Right renal pelvis (tissue), 4 donors: ENCODE measurements at places on chromosomes 11 and 22. TPM values are rescaled to one million over a fixed set of nuclear protein-coding genes. Genes with fewer than 3 reads are reported as not detected.

DNA sequence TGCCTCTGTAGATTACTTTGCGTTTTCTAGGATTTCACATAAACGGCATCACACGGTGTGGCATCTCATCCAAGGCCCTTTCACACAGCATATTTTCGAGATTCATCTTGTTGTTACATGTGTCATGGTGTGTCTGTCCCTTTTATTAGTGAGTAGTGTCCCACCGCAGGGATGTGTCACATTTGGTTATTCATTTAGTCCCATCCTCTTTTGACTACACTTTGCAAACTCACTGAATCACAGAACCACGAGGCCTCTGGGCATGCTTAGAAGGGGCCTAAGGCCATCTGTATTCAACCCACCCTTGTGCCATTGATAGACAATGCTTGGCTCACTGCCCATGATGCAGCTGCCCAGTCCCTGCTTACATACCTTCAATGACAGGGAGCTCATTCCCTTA, 4.2 kb upstream of the RAC2 start:
- DNase-seq: no peak

CLCF1 gene
- polyA plus RNA-seq: 6.3 TPM

- DNase-seq: no peak
These were observed 95.5 kb downstream of the CEP164 start for GRCh38 chr11:117423046-117423575.

DNA sequence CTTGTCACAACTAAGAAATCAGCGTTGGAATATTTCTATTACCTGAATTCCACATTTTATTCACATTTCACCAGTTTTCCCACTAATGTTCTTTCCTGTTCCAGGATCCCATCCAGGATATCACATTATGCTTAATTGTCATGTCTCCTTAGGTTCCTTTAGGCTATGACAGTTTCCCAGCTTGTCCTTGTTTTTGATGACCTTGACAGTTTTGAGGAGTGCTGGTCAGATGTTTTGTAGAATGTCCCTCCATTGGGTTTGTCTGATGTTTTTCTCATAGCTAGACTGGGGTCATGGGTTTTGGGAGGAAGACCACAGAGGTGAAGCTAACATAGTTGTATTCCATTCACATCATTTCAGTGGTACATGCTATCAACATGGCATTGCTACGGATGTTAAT, 80.8 kb upstream of the HEPHL1 start:
- DNase-seq: no peak

OR5B21 gene
- polyA plus RNA-seq: not detected

CDC42BPG gene
- 5.3 TPM for polyA plus RNA-seq

GRCh38 chr11:63917692-63918506, 935 bp upstream of the RCOR2 start:
- no peak for DNase-seq

GRCh38 chr11:70669281-70669680, 271.0 kb downstream of the CTTN start:
- DNase-seq: no peak

- DNase-seq: no peak
These were observed 49.2 kb upstream of the POU2AF1 start for GRCh38 chr11:111428113-111428876.

- DNase-seq: no peak
These were observed 154.3 kb upstream of the B3GAT1 start for GRCh38 chr11:134566311-134566710.

DNA sequence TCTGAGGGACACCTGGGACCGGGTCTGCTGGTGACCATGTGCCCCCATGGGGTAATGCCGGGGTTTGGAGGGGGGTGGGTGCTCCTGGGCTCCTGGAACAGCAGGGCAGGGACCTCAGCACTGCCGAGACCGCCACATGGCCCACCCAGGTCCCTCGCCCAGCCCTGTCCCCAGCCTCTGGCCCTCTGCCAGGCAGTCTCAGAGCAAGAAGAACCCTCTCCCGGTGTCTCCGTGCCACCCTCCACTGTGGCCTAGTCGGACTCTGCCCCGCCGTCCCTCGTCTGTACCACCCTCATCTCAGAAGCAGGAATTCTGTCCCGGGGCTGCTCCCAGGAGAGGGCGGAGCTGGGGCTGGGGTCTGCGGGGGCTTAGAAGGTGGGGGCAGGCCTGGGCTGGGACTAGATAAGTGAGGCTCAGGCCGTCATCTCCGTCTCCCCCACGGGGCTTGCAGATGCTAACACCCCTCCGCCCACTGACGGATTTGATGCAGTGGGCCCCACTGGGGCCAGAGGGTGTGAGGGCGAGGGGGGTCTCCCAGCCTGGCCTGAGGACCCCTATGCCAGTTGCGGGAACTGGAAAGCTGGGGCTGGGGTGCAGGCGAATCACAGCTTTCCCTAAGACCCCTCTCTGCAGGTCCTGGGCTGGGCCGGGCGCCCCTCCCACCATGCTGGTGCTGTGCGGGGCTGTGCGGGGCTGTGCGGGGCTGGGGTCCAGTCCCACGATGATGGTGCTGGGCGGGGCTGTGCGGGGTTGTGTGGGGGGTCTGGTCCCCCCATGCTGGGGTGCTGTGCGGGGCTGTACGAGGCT, 1.1 kb downstream of the MUC5AC start:
- no peak for DNase-seq

RTN4R gene
- 9.0 TPM for polyA plus RNA-seq

GRCh38 chr11:41237382-41237781, 222.1 kb downstream of the LRRC4C start:
- no peak for DNase-seq

DNA sequence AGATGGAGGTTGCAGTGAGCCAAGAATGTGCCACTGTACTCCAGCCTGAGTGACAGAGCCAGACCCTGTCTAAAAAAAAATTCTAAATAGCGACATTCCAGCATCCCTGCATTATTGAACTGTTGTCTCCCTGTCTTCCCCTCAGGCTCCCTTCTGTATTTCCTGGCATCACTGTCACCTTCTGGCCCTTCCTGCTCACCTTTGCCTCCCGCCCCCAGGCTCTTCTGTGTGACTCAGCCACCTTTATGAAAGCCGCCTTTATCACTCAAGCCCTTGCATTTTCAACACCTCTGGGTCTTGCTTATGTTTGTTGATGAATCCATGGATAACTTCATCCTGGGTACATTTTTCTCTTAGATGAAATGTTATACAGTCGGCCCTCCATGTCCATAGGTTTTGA, 21.1 kb downstream of the UBASH3B start:
- DNase-seq: no peak

- DNase-seq: no peak
These were observed 26.4 kb downstream of the BMAL1 start for GRCh38 chr11:13303668-13304649.

GRCh38 chr11:65445604-65446445, 23.2 kb downstream of the NEAT1 start:
- no peak for DNase-seq

SAC3D1 gene
- 11.6 TPM for polyA plus RNA-seq
